Germinal center (tissue), 1 donor: ENCODE measurements at places on chromosomes 7 and 10.

DNA sequence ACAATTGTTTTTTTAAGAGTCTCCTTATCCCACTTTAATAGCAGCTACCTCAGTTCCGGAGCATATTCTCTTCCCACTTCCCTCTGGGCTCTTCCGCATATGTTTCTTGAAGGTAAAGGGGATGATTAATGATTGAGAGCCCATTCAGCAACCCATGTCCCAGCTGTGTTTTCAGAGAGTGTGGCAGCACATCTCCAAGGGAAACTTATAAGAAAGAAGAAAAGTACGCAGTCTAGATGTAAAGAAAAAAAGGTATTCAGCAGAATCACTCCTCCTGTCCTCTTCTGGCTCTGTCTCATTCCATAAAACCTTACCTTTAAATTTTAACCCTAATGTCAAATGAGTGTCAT is 9.7 kb upstream of the ANKRD7 start:
- DNase-seq: no peak

DNA sequence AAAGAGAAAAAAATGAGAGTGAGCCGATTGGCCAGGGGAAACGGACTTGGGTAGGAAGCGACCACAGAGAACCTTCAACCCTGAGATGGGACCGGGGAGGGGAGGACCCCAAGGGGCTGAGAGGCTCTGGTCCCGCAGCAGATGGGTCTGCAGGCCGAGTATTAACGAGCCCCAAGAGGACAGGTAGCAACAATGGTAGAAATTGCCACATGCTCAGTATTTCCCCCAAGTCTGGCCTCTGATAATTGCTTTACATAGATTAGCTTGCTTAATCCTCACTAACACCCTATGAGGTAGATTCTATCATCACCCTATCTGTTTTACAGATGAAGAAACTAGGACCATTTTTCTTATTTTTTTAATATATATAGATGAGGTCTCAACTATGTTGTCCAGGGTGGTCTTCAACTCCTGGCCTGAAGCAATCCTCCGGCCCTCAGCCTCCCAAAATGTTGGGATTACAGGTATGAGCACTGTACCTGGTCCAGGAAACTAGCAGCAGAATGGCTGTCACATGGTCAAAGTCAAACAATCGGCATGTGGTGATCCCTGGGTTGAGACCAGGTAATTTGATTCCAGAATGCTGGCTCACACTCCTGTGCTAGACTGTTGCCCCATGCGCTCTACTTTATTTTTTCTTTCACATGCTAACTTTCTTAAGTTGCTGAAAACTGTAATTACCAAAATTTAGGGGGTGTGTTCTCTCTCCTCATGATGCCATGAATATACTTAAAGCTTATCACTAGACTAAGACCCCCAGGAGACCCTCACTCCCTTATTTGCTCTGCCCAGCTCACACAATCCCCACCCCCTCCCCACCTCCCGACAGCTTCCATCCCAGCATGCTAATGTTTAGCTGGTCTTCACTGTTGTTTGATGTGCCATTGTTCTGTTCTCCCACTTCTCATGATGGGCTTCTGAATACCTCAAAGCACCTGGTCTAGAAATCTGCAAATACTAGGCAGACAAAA is 67.9 kb upstream of the AFAP1L2 start:
- DNase-seq: no peak

DNA sequence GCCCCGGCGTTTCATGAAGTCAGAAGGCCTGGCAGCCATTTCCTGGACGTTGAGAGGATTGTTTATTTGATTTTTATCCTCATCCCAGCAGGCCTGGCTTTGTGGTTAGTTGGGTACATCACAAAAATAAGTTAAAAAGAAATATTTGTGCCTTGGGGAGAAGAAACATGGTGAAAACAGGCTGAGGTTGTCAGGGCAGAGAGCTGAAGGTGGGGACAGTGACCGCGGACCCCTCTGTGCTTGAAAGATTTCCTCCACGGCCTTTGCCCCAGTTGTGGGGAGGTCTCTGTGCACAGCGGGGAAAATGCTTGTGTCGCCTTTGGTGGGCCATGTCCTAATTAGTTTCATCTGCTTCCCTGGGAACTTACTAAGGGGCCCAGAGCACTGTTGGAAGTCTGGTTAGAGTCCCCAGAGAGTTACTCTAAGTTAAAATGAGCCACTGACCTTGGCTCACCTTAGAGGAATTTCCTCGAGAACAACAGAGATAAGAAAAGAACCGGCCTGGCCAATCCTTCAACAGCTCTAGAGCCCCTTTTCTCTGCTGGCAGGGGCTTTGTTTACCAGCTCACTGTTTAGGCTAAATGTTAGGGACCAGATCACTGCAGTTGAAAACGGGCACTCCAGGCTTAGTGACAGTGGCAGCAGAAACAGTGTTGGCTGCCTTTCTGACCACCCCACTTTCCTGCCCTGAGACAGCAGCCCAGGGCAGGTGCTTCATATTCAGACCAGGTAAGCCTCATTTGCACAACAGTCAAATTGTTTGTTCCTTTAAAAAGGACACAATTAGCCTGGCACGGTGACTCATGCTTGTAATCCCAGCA is 37.9 kb downstream of the CRCP start:
- no peak for DNase-seq

DNA sequence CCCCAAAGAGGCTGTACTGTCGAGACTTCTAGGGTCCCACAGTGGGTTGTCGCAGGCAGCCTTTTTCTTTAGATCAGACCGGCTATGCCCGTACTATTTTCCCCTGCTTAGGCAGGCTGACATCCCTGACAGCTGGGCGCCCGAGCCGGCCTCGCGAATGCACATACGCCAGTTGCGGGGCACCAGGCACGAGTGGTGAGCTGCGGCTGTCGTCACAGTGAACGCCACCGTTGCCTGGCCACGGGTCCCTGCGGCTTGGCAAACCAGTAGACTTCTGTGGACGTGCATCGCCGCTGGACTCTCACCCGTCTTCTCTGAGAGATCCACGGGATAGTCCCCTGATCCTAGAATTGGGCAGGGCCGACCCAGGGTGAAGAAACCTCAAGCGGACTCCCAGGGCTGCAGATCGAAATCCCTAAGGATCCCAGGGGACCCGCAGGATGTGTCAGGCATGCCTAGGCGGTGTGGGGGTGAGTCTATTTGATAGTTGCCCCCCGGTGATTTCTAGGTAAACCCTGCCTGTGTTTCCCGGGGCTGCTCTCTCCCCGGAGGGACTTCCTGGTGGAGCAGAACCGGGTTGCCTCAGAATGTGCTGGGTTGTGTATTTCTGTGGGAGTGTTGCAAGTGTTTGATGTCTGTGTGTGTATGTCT is 33.0 kb upstream of the ZNF273 start:
- DNase-seq: no peak

GRCh38 chr7:29921404-29922010 is 68.1 kb downstream of the SCRN1 start:
- DNase-seq: peak; percentile 47
